ENCODE measurements at places on chromosomes 2 and 18.
A peak's percentile ranks its signal among the peaks of the same experiment; 100 is the strongest.

DNA sequence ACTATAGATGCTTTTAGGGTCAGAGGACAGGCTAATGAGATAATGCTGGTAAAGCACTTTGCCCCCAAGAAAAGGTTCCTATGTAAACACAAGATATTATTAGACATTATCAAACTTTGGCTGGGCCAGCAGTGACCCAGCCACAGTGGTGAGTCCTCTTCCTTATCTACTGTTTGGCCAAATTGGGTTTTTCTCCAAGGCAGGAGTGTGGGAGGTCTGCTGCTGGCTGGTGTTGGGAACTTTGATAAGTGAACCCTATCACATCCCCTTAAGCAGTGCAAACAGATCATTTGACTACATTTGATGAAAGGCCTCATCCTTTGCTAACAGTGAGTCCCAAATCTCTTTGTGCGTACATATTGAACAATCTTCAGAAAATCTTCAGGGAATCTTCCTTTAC lies 16.2 kb downstream of the FZD7 start:
- no peaks in the 10 kb centered on the region for H3K4me1 ChIP-seq
- H3K4me3 ChIP-seq: no peak overlapping the region
- peaks cover 46% of the 10 kb centered on the region for H3K27me3 ChIP-seq
- no peak overlapping the region for H3K27ac ChIP-seq
- no peak for DNase-seq

DNA sequence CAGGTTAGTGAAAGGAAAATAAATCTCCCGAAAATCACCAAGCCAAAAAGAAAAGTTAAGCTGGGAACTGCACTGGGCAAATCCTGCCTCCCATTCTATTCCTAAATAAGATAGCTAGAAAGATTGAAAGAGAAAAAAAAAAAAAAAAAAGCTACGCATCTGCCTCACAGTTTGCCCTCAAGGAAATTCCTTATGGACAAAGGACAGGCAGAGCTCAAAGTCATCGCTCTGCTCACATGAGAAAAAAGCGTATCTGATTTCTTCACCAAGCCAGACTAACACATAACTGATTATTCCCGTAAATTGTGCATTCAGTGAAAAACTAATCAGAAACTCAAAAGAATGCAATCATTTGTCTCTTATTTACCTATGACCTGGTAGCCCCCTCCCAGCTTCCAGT lies 50.0 kb downstream of the PUM2 start:
- DNase-seq: no peak
- H3K36me3 ChIP-seq: peaks cover 38% of the 10 kb centered on the region
- peaks cover 2% of the 10 kb centered on the region for H3K4me1 ChIP-seq
- H3K4me3 ChIP-seq: no peak overlapping the region
- H3K27ac ChIP-seq: no peak overlapping the region

GRCh38 chr2:217510771-217511291 lies 492.0 kb downstream of the TNS1 start:
- no peaks in the 10 kb centered on the region for H3K36me3 ChIP-seq
- H3K27ac ChIP-seq: no peak overlapping the region
- peak; percentile 60 for DNase-seq
- no peaks in the 10 kb centered on the region for H3K4me1 ChIP-seq

GRCh38 chr2:103860016-103860415 lies 993.9 kb upstream of the POU3F3 start:
- no peaks in the 10 kb centered on the region for H3K36me3 ChIP-seq
- no peaks in the 10 kb centered on the region for H3K27me3 ChIP-seq
- H3K4me1 ChIP-seq: no peaks in the 10 kb centered on the region
- H3K27ac ChIP-seq: no peak overlapping the region
- H3K4me3 ChIP-seq: no peak overlapping the region

GRCh38 chr2:97995734-97996624 lies at the start of gene TMEM131:
TMEM131 (minus strand) TSS chr2:97995948; CDS start chr2:97995662, 286 bp downstream.
- H3K4me3 ChIP-seq: peak within 1 kb of the TSS; percentile 100
- peaks cover 7% of the 10 kb centered on the region for H3K36me3 ChIP-seq
- peak within 1 kb of the TSS; percentile 98 for H3K27ac ChIP-seq

GRCh38 chr2:36322108-36322507 lies 33.5 kb upstream of the CRIM1 start:
- H3K27ac ChIP-seq: no peak overlapping the region
- no peak overlapping the region for H3K4me3 ChIP-seq
- H3K27me3 ChIP-seq: peaks cover 9% of the 10 kb centered on the region
- H3K4me1 ChIP-seq: no peaks in the 10 kb centered on the region
- DNase-seq: no peak
- H3K36me3 ChIP-seq: no peaks in the 10 kb centered on the region

DNA sequence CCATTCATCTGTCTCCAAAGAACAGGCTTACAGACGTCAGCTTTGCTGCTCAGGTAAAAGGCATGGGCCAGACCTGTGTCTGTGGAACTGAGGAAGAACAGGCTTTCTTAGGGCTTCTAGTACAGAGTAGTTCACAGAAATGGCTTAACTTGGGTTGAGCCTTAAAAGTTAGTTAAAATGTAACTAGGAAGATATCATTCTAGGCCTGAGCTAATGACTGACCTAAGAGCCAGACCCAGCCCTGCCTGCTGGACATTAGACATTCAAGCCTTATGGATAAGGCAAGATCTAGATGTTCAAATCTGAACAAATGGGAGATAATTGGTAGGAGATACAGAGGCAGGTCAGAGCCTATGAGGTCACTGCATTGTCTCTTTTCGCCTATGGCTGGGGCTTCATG lies 73.9 kb upstream of the SLC14A2 start:
- DNase-seq: no peak
- no peaks in the 10 kb centered on the region for H3K27me3 ChIP-seq
- H3K36me3 ChIP-seq: no peaks in the 10 kb centered on the region
- H3K4me3 ChIP-seq: no peak overlapping the region

DNA sequence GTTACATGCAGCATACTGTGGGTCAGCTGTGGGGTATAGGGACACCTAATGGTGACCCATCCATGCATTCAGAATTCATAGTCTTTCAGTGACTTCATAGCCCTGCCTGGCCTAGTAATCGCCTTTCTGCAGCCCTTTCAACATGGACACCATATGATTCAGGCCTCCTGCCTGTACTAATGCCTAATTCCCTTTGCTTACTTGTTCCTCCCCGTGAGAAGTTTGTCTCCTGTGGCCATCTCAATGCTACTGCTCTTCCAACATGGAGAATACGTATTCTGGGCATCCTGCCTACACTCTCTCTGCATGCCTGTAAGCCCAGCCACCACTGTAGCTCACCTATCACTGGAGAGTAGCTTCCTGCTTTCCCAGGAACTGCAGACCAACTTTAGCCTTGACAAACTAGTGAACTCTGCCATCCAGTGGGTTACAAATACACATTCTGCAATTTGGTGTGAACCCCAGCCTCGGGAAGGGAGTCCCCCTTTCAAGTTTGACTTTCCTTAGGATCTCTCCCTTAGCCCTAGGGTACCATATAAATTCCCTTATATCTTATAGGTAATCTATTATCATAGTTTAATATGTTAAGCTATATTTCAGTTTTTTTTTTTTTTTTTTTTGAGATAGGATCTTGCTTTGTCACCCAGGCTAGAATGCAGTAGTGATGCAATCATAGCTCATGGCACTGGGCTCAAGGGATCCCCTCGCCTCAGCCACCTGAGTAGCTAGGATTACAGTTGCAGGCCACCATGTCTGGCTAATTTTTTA lies 22.3 kb downstream of the M1AP start:
- no peak overlapping the region for H3K27ac ChIP-seq
- H3K4me1 ChIP-seq: no peaks in the 10 kb centered on the region
- DNase-seq: no peak
- H3K4me3 ChIP-seq: no peak overlapping the region

DNA sequence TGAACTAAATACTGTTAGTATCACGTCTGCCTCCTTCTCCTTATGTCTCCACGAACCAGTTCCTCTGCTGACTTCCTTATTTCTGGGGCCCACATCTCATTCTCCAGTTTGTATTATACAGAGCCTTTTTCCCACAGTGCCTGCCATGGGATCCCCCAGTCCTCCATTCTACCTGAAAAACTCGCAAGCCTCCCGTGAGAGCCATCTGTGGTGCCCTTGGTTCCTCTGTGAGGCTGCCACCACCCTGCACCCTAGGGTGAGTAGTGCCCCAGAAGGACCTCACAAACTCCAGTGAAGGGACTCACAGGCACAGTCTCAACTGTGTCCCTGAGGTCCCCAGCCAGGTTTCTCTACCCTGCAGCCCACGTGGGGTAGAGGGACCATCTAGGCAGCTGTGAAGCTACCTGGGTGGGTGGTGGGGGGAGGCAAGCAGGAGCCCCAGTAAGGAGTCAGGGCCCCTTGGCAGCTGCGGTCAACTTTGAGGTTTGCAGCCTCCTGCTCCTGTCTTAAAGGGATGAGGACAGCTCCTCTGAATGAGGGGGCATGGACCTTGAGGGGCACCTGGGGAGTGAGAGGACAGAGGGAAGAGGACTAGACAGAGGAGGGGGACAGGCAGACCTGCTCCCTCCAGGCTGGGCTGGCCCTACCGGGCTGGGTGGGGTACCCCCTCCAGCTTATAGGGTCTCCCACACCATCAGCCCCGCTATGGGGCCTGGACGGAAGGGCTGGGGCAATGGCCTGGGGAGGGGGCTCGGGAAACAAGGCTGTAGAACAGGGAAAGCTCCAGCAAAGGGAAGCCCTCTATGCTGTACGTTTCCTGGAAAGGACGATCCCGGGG lies 1.0 kb downstream of the PSTPIP2 start:
- H3K27ac ChIP-seq: peak overlapping the region; percentile 42
- H3K36me3 ChIP-seq: no peaks in the 10 kb centered on the region
- H3K4me3 ChIP-seq: peak overlapping the region; percentile 75
- peaks cover 27% of the 10 kb centered on the region for H3K4me1 ChIP-seq

- H3K27me3 ChIP-seq: peaks cover 56% of the 10 kb centered on the region
- no peak overlapping the region for H3K4me3 ChIP-seq
- no peaks in the 10 kb centered on the region for H3K36me3 ChIP-seq
- no peak overlapping the region for H3K27ac ChIP-seq
- H3K4me1 ChIP-seq: peaks cover 2% of the 10 kb centered on the region
- DNase-seq: no peak
Observed at GRCh38 chr2:235666213-235666781, 172.5 kb downstream of the AGAP1 start.

GRCh38 chr2:119432851-119433522 lies 1.3 kb downstream of the TMEM37 start:
- H3K4me1 ChIP-seq: peaks cover 3% of the 10 kb centered on the region
- no peak overlapping the region for H3K27ac ChIP-seq
- peaks cover 82% of the 10 kb centered on the region for H3K27me3 ChIP-seq
- no peak overlapping the region for H3K4me3 ChIP-seq

- no peak overlapping the region for H3K27ac ChIP-seq
- no peak overlapping the region for H3K4me3 ChIP-seq
- H3K27me3 ChIP-seq: peaks cover 12% of the 10 kb centered on the region
Observed at GRCh38 chr2:54947646-54948045, 102.6 kb downstream of the RTN4 start.

DNA sequence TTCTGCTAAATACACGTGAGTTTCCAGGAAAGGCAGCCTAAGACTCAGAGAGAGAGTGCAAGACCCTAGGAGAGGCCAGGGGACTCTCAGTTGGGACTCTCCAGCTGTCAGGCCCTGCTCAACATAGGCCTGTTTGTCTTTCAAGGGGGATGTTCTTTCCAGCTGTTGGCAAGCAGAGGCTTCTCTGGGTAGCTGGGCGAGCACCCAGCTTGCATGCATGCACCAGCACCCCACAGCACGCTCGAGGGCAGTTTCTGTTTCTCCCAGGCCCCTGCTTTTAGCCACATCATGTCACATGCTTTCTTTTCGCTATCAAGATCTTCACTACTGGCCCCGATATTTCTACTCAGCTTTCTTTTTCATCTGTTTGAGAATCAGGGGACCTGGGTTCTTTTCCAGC lies 479.3 kb upstream of the HS6ST1 start:
- no peak overlapping the region for H3K27ac ChIP-seq
- no peaks in the 10 kb centered on the region for H3K27me3 ChIP-seq
- DNase-seq: no peak
- H3K36me3 ChIP-seq: no peaks in the 10 kb centered on the region
- H3K4me1 ChIP-seq: no peaks in the 10 kb centered on the region
- no peak overlapping the region for H3K4me3 ChIP-seq

DNA sequence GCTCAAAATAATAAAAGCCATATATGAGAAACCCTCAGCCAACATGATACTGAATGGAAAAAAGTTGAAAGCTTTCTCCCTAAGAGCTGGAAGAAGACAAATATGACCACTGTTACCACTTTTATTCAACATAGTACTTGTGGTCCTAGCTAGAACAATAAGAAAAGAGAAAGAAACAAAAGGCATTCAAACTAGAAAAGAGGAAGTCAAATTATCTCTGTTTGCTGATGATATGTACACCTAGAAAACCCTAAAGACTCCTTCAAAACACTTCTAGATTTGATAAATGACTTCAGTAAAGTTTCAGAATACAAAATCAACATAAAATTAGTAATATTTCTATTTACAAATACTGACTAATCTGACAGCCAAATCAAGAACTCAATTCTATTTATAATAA lies 328.8 kb upstream of the GCFC2 start:
- H3K27me3 ChIP-seq: no peaks in the 10 kb centered on the region
- H3K27ac ChIP-seq: no peak overlapping the region
- H3K4me1 ChIP-seq: no peaks in the 10 kb centered on the region
- no peak for DNase-seq
- no peak overlapping the region for H3K4me3 ChIP-seq

GRCh38 chr2:240287496-240288086 lies 147.1 kb upstream of the OTOS start:
- no peak overlapping the region for H3K27ac ChIP-seq
- no peaks in the 10 kb centered on the region for H3K36me3 ChIP-seq
- no peaks in the 10 kb centered on the region for H3K4me1 ChIP-seq
- no peak overlapping the region for H3K4me3 ChIP-seq
- peaks cover 6% of the 10 kb centered on the region for H3K27me3 ChIP-seq

DNA sequence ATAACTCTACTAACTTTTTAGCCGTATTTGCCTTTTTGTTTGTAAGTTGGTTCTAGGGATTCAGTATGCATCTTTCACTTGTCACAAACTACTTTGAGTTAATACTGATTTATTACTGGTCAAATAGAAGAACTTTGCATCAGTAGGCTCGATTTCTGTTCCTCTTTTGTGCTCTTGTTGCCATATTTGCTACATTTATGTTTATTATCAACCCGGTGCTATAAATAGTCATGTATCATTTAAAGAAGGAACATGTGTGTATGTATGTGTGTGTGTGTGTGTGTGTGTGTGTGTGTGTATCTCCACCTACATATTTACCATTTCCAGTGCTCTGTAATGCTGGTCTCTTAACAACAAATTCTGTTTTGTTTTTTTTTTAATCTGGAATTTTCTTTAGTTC lies 79.6 kb upstream of the B3GNT7 start:
- DNase-seq: no peak
- H3K4me3 ChIP-seq: no peak overlapping the region
- no peaks in the 10 kb centered on the region for H3K4me1 ChIP-seq
- H3K27ac ChIP-seq: no peak overlapping the region
- peaks cover 12% of the 10 kb centered on the region for H3K27me3 ChIP-seq

- no peak overlapping the region for H3K4me3 ChIP-seq
- no peaks in the 10 kb centered on the region for H3K4me1 ChIP-seq
- DNase-seq: no peak
- H3K27ac ChIP-seq: no peak overlapping the region
- H3K36me3 ChIP-seq: no peaks in the 10 kb centered on the region
Observed at GRCh38 chr2:51290725-51291124, 258.8 kb upstream of the NRXN1 start.

GRCh38 chr18:50341443-50341842 lies 33.4 kb upstream of the SKA1 start:
- H3K4me1 ChIP-seq: no peaks in the 10 kb centered on the region
- no peak overlapping the region for H3K4me3 ChIP-seq
- DNase-seq: no peak
- peaks cover 13% of the 10 kb centered on the region for H3K27me3 ChIP-seq
- H3K36me3 ChIP-seq: no peaks in the 10 kb centered on the region
- H3K27ac ChIP-seq: no peak overlapping the region

- peak; percentile 15 for DNase-seq
- H3K36me3 ChIP-seq: no peaks in the 10 kb centered on the region
- H3K4me1 ChIP-seq: no peaks in the 10 kb centered on the region
- no peaks in the 10 kb centered on the region for H3K27me3 ChIP-seq
- no peak overlapping the region for H3K4me3 ChIP-seq
- H3K27ac ChIP-seq: no peak overlapping the region
Observed at GRCh38 chr2:241199286-241199685, 10.8 kb downstream of the ANO7 start.

Data from activated naive CD4-positive, alpha-beta T cell treated with anti-CD3 and anti-CD28 coated beads, Interleukin-2, amount 10 ng/mL, durations not matched to agents 7 days and 5 days (primary cell).